Activated CD4-positive, CD25-positive, alpha-beta regulatory T cell (primary cell): ENCODE measurements at places on chromosomes 16 and 17.

- DNase-seq, result no peak
Observed at GRCh38 chr16:62639890-62640289, 603.7 kb upstream of the CDH8 start.

DNA sequence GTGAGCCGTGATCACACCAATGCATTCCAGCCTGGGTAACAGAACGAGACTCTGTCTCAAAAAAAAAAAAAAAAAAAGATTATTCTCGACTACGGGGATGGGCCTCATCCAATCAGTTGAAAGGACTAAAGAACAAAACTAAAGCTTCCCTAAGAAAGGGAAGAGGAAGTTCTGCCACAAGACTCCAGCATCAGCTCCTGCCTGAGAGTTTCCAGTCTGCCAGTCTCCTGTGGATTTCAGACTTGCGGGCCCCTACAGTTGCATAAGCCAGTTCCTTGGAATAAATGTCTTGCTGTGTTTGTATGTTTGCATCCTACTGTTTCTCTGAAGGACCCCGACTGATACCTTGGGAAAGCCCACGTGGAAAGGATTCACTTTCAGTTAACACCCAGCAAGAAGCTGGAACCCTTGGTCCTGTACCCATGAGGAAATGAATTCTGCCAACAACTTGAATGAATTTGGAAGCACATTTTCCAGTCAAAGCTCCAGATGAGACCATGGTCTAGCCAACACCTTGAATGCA is 26.3 kb upstream of the FZD2 start:
- no peak for DNase-seq

DNA sequence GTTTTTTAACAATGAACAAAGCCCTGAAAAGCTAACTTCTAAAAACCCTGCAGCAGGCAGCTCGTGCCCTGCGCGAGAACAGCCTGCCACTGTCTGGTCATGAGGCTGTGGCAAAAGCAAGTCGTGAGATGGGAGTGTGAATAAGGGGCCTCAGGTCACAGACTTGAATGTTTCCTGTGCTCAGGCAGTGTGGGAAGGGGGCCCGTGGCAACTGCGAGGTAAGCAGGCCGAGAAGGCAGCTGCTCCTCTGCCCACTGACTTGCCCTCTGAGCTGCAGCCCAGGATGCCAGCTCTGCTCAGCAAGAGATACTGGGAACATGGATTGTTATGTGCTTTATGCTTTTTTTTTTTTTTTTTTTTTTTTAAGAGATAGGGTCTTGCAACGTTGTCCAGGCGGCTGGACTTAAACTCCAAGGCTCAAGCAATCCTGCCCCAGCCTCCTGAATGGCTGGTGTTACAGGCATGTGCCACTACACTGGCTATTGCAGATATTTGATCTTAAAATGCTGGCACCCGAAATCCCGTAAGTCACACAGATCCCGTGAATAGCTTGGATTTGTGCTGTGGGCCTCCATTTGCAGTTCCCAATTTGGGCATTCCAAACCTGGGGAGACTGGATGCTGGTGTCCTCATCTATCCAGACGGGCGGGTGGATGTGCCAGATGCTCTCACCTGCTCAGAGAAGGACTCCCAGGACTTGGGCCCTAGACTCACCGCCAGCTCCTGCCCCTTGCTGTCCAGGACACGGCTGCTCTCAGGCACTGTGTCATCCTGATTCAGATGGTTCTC is 44.0 kb downstream of the UBN1 start:
- DNase-seq, result no peak

DNA sequence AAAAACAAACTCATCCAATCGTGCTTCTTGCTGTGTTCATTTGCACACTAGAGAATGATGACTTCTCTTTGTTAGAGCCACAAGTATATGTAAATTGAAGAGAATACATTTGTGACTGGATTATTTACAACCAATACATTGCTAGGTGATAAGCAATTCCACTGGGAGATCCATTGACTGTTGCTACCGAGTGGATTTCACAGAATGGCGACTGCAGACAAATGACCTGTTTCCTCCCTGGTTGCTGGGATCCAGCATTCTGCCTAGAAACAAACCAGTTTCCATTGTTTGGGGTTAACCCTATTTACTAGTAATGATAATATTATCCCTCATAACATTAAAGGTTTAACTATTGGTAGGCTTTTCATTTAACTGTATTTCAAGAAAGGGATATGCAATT is 36.9 kb upstream of the CPHXL start:
- DNase-seq, result no peak

DNA sequence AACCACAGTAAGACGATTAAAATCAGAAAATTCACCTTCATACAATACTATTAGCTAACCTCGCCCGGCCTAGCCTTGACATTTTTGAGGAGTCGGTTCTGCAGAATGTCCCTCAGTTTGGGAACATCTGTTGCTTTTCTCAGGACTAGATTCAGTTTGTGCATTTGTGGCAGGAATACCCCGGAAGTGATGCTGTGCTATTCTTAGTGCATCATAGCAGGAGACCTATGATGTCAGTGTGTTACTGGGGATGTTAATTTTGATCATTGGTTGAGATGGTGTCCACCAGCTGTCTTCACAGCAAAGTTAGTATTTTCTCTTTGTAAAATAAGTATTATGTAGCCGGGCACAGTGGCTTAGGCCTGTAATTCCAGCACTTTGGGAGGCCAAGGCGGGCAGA is 21.5 kb upstream of the HELZ start:
- DNase-seq, result no peak

DNA sequence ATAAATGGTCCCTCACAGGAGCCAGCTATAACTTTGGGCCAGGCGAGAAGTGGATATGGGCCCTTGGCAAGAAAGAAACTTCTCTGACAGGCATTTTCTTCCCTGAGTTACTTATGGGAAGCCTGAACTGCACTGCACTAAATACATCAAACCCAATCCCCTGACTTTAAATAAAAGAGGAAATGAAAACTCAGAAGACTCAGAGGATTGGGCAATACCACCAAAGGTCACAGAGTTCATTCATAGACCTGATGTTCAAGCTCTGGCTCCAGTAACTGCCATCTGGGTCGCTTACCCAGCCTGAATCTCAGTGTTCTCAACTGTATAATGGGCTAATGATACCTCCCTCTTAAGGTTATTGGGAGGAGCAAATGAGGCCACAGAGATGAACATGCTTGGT is 815 bp downstream of the KRT35 start:
- DNase-seq, result no peak

GRCh38 chr17:72053036-72053435 is 67.8 kb upstream of the SOX9 start:
- DNase-seq, result no peak

GRCh38 chr16:53549970-53550690 is 47.1 kb upstream of the AKTIP start:
- no peak for DNase-seq

- DNase-seq, result no peak
Observed at GRCh38 chr17:31058976-31059375, 35.8 kb upstream of the NF1 start.

- DNase-seq, result no peak
Observed at GRCh38 chr17:36816214-36816906, 120.9 kb upstream of the LHX1 start.

GRCh38 chr17:74950207-74950606 is 14.5 kb downstream of the OTOP3 start:
- DNase-seq, result no peak

GRCh38 chr16:71943887-71944286 is 48.6 kb downstream of the IST1 start:
- no peak for DNase-seq

- DNase-seq, result no peak
Observed at GRCh38 chr17:65222214-65222738, 85.1 kb downstream of the RGS9 start.

- DNase-seq, result no peak
Observed at GRCh38 chr16:52597772-52598483, 51.0 kb upstream of the TOX3 start.

DNA sequence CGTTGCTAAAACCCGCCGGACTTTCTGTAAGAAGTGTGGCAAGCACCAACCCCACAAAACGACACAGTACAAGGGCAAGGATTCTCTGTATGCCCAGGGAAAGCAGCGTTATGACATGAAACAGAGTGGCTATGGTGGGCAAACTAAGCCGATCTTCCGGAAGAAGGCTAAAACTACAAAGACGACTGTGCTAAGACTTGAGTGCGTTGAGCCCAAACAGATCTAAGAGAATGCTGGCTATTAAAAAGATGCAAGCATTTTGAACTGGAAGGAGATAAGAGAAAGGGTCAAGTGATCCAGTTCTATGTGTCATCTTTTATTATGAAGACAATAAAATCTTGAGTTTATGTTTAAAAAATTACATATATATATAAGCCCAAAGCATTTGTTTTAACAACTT is 20.3 kb downstream of the HELZ start:
- DNase-seq, result no peak

DNA sequence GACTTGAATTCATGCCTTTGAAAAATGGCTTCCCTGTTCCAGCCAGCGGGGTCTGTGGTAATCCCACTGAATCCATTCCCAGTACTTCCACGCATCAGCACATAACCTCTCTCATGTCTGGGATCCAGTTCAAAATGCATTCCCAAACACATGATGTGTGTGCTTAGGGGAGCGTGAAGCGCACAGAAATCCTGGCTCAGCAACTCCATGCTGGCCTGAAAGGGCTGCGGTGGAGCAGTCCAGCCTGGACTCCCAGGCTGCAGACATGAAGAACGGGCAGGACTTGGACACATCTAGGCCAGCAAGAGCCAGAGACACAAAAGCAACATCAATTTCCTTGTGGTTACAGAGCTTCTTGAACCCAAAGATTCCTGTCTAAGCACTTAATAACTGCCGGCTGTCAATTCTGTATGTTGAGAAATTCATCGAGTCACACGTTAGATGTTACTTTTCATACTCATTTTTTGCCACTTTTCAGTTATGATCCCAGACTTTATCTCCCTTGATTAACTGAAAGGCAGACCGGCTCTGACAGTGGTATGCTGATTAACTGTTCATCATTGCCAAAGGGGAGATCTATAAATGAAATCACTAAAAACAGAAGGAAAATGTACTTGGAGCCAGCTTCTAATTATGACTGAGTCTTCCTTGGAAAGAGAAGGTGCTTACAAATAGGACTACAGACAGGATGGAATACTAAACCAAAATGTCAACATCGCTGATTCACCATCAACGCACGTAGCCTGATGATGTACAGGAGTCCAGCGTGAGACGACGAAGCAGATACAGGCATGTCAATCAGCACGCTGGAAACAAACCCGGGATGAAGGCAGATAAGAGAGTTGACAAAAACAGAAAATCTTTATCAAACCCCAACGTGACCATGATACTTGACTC is 23.0 kb downstream of the NSMCE1 start:
- DNase-seq, result no peak

DNA sequence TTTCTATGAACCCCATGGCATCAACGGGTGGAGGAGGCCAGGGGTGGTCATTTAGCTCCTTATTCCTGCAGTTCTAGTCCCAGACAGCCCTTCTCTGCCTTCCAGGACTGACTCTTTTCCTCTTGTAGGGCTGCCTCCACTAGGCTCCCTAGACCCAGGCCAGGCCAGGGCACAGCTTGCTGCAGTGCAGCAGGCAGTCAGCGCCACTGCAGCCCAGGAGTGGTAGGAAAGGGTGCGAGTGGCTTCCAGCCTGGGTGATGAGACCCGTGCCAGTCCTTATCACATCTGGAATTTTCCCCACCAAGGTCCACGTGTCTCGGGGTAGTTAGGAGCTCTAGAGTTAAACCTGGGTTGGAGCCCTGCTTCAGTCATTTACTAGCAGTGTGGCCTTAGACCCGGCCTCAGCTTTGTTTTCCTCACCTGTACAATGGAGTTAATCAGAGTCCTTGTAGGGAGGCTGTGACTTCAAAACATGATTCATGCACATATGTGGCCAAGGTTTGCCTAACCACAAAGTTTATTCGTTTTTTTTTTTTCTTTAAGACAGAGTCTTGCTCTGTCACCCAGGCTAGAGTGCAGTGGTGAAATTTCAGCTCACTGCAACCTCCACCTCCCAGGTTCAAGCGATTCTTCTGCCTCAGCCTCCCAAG is 4.7 kb downstream of the SLC5A11 start:
- no peak for DNase-seq

DNA sequence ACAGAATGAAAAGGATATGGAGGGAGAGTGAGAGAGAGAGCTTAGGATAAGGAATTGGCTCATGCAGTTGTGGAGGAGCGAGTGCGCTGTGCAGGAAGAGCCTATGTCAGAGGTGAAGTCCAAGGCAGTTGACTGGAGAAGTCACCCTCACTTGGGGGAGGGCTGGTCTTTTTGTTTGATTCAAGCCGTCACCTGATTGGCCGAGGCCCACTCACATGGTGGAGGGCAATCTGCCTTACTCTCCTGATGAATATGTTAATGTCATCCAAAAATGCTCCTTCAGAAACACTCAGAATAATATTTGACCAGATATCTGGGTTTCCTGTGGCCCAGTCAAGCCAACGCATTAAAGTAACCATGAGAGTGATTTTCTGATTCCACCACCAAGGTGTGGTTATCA is 131.7 kb downstream of the KATNIP start:
- no peak for DNase-seq

GRCh38 chr16:5071341-5071680 is 332 bp upstream of the ALG1 start:
- no peak for DNase-seq

DNA sequence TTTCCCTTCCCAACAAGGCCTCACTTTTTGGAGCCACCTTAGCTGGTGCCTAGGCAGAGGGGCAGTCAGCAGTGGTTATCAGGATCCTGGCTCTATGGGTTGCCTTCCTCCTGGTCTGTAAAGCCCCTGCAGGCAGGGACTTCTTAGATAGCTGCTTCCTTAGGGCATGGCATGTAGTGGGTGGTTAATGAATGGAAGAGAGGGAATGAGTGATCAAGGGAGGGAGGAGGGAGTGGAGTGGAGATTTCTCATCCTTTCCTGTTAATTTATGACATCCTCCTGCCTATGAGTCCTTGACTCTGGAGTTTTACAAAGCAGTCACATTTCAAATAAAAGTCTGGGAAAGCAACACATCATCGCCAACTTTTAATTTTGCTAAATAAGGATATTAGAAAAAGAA is 40.7 kb downstream of the SNX20 start:
- DNase-seq, result no peak

DNA sequence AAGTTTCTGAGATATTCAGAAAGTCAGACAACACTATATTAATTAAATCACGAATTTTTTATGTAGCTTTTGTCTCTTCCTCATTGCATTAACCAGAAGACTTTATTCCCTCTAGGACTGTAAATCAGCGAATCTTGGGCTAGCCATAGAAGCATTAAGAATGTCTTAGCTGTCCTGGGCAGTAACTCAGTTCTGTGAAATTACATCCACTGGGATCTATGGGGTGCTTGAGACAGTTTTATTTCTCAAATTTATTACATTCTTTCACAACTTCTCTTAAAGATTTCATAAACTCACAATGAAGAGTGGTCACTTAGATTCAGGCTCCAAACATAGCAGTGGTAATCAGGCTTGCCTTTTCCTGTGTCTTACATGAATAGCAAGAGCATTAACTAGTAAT is 1153.4 kb downstream of the CDH8 start:
- DNase-seq, result no peak

DNA sequence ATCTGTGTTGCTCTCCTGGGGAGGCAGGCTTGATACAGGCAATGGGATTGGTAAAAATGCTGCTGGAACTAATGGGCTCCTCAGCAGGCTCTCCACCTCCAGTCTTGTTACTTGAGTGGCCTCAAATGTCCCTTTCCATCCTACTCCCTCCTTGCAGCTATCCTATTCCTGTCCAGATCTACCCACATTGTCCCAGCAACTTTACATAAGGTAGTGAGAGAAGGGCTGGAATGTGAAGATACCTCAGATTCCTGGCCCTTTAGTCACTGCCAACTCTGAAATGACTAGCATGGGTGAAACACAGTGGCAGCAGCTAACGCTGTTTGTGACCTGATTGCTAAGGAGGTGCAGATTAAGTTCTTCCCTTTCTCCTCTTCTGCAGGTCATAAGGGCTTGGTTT is 210.1 kb upstream of the HS3ST4 start:
- DNase-seq, result no peak
